ENCODE measurements at places on chromosomes 16 and 17. TPM values are rescaled to one million over a fixed set of nuclear protein-coding genes. Genes with fewer than 3 reads are reported as not detected.
A peak's percentile ranks its signal among the peaks of the same experiment; 100 is the strongest.

The MYL11 gene
- total RNA-seq = not detected

DNA sequence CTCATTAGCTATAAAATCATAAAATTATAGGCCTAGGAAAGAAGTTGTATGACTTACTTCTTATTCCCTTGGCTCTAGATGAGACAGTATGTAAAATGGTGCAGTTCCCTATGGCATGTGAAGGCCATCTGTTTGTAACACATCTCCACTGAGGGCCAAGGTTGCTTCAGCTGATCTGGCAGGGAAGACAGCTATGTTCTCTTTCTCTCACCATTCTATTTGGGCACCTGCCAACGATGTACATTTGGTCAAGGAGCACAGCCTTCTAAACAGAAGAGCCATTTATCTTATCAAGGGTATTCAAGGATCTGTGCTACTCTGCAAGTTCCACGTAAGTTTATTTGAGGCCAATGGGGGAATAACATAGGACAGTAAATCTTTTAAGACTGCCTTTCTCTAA lies 129.8 kb upstream of the TOM1L1 start:
- no peak for DNase-seq

The TMEM256 gene
- 54.1 TPM for total RNA-seq

The GPR179 gene
- not detected for total RNA-seq

- DNase-seq = peak; percentile 22
Measured at GRCh38 chr16:28218109-28218508, 6.3 kb upstream of the XPO6 start.

The CA5A gene
- total RNA-seq = not detected

GRCh38 chr16:66682271-66682670 lies 14.3 kb downstream of the CMTM4 start:
- no peak for DNase-seq

The DHX58 gene
- 5.7 TPM for total RNA-seq

DNA sequence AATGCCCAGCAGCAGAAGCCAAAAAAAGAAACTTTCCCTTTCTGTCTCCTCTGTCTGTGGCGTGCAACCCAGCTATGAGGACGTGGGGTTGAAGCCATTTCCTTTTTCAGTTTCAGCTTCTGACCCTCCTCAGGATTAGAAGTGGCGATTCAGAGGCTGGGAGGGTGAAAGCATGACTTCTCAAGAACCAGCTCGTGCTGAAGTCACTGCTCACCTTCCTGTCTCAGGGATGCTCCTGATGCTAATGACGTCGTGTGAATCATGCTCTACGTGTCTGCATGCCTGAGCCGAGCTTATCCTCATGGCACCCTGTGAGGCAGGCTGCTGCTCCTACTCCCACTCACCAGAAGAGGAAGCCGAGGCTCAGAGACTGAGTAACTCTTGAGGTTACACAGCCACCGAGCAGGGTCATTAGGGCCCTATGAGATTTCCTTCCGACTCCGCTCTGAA lies 5.7 kb upstream of the LPO start:
- peak; percentile 92 for DNase-seq

DNA sequence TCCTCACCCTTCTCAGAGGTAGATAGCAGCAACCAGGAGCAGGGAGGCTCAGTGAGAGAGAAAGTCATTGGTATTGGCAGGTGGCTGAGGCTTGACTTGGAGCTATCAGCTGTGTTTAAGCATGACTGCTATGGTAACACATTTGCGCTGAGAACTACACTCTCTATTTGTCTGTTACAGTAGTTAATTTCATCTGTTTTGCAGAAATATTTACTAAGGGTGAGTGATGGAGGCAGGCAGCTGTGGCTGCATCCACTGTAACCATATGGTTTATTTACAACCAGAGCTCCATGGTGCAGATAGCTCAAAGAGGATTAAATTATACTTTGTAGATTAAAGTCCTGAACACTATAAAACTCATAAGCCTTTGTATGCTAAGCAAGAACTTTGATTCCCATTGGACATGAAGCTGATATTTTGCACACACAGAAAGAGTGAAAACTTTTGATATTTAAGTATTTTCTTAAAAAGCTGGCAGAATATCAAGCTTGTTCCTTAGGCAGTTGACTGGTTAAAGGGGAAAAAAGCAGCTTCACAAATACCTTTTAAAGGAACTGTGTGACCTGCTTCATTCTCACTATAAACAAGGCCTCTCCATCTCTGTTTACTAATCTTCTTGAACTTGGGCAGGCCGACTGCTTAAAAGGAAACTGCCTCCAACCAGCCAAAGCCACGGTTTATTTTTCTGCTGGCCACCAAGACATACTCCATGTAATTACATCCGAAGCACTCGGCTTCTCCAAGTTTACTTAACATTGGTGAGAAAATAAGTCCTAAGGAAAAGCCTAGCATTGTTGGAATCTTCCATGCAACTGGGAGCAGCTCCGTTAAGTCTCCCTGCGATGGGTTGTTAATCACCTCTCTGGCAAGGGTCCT lies 299.8 kb upstream of the ZFHX3 start:
- no peak for DNase-seq

The TIGD7 gene
- total RNA-seq = 3.1 TPM

The MRTFB gene
- total RNA-seq = 5.1 TPM

- DNase-seq = peak; percentile 38
Measured at GRCh38 chr17:46191322-46192188, 1.7 kb downstream of the KANSL1 start.
